Activated T-helper 2 cell treated with anti-CD3 and anti-CD28 coated beads, Interferon-gamma antibody, Interleukin-2, Interleukin-4, amounts not matched to agents 10 μg/mL and 5 μg/mL and 100 μg/mL, durations not matched to agents 14 hours and 24 hours and 36 hours (primary cell): ENCODE measurements at places on chromosomes 2 and 18.

DNA sequence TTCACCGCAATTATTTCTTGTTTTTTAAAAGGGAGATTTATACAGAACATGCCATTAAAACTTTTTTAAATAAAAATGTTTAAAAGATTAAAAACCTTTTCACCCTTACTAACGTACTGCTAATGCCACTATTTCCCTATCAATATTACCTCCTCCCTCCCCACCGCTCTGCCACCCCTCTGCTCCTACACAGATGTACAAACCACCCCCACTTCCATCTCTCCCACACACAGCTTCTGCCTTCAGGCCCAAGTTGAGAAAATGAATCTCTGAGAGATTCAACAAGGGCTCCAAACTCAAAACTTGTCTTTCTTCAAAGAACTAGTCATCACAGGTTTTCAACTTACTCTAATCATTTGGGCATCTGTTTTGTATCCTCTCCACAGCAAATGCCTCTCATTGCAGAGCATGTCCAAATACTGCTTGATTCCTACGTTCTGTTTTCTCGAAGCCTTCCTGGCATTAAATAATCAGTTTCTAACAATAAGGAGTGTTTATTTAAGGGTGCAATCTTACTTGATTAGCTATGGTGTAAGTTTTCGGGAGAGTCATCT is 32.1 kb downstream of the FARSB start:
- DNase-seq = no peak

DNA sequence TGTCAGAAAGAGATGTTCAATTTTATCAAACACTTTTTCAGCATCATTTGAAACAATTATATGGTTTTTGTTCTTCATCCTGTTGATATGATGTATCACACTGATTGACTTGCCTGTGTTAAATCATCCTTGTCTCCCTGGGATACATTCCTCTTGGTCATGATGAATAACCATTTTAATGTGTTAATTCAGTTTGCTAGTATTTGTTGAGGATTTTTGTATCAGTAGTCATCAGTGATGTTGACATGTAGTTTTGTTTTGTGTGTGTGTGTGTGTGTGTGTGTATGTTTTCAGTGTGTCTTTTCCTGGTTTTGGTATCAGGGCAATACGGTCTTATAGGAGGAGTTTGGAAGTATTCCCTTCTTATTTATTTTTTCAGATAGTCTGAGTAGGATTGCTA is 325.4 kb downstream of the ZNF804A start:
- no peak for DNase-seq

GRCh38 chr2:69253611-69254301 is 133.3 kb downstream of the GFPT1 start:
- DNase-seq = no peak

GRCh38 chr2:152200101-152200500 is 24.5 kb upstream of the STAM2 start:
- no peak for DNase-seq

DNA sequence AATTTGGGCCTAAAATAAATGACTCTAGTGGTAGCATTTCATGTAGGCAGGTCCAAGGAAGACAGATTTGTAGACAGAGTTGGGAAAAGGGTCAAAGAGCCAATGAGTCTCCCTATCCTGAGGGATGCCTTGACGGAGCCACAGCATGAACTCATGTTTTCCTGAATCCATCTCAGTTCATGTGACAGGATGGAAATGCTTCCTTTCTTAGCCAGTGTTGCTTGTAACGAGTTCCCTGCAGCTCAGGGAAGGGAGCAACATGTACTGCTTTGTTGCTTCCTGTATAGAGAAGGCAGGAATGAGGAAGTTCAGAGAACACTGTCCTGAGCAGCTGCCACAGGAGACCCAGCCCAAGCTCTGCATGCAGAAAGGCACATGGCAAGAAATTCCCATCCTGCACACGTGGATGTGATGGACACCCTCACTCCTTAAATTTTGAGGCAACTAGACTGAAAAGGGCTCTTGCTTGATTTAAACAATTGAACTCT is 27.9 kb downstream of the TMEM17 start:
- DNase-seq = no peak

DNA sequence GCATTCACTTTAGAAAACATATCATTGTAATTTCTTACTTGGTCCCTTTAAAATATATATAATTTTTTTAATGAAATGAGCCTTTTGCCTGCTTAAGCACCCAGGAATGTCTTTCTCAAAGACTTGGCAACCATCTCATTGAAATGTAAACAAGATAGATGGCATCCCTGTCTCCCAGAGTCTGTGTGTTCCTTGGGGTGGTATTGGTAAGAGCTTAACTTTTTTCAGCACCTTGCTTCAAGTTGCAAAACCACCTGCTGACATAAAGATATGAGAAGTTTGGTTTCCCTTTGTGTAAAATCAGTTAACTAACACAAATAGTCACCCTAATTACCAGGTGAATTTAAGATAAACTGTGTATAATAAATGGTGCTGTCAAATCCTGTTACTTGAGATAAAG is 266.9 kb downstream of the DSC3 start:
- no peak for DNase-seq

DNA sequence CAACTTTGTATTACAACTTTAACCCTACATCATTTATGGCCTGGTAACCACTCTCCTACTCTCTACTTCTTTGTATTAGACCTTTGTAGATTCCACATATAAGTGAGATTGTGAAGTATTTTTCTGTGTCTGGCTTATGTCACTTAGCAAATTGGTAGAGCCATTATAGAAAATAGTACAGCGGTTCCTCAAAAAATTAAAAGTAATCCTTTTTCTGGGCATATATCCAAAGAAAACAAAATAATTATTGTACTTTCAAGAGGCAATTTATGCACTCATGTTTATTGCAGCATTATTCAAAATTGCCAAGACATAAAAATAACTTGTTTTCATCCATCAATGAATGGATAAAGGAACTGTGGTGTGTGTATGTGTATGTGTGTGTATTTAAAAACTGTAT is 537.5 kb upstream of the FSIP2 start:
- no peak for DNase-seq

GRCh38 chr18:35564795-35565453 is 16.6 kb upstream of the GALNT1 start:
- DNase-seq = no peak
